ENCODE measurements at places on chromosomes 4 and X.

DNA sequence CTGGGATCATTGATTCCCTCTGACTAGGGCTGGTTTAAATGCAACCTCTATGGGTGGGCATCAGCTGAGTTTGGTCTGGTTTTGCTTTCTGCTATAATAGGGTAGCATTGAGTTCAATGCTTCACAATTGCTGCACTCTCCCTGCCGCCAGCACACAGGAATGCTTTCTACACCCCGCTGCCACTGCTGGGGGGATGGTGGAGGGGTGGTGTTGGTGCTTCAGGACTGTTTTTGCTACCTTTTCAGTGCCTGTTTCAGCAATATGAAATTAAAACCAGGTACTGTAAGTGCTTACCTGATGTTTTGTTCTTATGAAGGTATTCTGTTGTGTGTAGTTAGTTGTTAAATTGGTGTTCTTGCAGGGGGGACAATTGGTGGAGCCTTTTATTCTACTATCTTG is 67.7 kb downstream of the GNL3L start:
- ATAC-seq = no peak

DNA sequence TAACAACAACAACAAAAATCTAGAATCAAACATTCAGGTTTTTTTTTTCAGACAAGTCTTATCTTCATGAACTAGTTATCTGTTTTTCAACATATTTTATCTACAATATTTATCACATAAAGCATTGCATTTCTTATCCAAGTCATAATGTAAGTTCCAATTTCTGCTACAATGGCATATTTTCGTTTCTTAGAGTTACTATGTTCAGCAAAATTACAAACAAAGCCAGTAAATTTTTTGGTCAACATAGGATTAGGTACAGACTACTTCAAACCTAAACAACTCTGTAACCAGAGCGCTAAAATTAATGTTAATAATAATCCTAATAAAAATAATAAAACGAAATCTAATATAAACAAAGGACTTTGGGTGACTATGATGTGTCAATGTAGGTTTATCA is 165.4 kb upstream of the TACR3 start:
- ATAC-seq = no peak

DNA sequence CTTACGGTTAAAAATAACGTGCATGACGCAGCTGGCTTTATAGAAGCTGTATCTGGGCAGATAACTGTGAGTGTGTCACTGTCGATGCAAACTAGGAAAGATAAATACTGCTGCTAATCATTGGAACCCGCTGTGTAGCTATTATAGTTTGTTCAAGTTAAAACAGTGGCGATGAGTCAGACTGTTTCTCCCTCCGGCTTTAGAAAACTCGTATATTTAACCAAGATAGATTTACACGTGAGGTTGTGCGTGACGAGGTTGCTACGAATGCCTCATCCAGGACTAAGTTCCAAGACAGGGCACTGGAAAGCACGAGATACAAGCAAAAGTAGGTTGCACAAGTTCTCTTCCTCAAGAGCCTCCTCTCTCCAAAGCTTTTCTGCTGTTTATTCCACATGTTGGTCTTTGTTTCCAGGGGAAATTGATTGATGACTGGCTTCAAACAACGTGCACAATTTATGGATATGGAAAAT is 270.7 kb downstream of the FBXW7 start:
- ATAC-seq = no peak

- no peak for ATAC-seq
Measured at GRCh38 chr4:8120501-8120900, 38.1 kb downstream of the ABLIM2 start.

DNA sequence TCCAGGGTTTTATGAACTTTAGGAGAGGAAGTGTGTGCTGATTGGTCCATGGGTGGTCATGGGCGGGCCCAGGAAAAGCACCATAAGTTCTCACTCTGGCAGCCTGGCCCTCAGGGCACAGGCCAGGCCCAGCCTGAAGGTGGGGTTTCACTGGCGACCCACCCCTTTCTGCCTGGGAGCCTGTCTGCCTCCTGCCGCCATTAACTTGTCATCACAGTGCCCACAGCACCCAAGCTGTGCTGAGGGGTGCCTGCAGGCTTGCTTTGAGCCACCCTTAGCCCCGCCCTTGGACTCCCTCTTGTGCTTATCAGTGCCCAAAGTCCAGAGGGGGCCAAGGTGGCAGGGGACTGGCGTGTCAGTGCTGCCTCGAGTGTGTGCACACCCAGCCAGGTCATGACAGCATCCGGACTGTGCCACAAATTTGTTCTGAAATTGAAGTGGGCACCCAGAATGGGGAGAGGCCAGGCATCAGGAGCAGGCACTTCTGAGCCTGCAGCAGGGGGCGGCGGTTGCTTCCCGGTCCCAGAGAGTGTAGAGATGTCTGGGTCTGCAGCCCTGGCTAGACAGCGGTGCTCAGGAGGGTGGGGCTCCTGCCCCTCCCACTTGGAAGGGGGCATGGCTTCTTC is 455.6 kb downstream of the TMA16 start:
- no peak for ATAC-seq

DNA sequence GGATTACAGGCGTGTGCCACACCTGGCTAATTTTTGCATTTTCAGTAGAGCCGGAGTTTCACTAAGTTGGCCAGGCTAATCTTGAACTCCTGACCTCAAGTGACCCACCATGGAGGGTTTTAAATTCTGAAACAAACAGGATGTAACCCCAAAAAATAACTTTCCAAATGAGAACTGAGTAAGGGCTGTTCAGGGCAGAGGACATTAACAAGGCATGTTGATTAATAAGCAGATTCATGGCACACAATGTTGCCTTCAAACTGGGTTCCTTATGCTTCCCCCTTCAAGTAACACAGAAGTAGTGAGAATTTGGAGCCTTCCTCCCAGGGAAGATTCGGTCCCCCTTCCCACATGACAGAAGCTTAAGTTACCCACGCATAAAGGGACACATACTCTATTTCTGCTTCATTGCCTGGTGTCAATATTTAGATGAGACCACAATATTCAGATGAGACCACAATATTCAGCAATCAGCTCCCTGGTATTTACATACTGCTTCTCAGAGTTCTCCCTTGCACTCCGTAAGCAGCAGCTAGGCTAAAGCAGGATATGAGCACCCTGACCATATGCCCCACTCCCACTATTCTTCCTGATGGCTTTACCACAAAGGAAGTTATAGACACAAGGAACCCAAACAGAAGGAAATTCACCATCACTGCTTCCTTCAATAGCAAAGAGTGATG is 21.4 kb downstream of the GRSF1 start:
- ATAC-seq = peak; percentile 70

- ATAC-seq = peak; percentile 53
Measured at GRCh38 chrX:54891573-54891972, 29.1 kb upstream of the TRO start.

GRCh38 chrX:107025545-107025944 is 25.5 kb upstream of the MORC4 start:
- ATAC-seq = no peak

DNA sequence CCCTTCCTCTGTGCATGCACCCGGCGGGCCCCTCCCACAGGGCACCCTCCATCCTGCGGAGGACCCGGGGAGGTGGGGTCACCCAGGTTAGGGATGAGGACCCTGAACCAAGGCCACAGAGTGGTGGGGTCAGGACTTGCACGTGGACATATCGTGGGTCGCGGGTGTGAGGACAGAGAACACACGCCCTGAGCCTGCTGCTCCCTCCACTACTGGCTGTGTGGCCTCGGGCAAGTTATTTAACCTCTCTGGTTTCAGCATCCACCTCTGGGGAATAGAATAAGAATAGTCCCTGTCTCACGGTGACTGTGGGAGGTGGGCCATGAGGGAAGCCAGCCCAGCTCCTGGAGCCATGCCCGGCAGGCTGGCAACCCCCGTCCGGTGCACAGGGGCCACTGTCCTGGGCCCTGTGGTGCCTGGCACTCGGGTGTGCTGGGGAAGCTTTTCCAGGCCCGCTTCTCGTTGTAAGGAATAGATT is 5.1 kb downstream of the PSAPL1 start:
- no peak for ATAC-seq

DNA sequence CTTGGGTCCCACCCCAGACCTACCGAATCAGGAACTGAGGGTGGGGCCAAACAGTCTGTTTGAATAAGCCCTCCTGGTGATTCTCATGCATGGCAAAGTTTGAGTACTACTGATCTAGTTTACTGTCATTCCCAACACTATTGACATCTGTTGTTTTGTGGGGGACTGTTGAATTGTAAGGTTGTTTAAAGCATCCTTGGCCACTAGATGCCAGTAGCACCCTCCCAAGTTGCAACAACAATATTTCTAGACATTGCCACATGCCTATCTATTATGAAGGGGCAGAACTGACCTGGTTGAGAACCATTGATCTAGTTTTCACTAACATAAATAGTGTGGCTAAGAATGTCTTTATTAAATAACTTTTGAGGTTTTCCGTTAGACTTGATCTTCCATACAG is 15.1 kb downstream of the TAF9B start:
- no peak for ATAC-seq

GRCh38 chrX:13220916-13221315 is 98.9 kb downstream of the ATXN3L start:
- ATAC-seq = peak; percentile 12

DNA sequence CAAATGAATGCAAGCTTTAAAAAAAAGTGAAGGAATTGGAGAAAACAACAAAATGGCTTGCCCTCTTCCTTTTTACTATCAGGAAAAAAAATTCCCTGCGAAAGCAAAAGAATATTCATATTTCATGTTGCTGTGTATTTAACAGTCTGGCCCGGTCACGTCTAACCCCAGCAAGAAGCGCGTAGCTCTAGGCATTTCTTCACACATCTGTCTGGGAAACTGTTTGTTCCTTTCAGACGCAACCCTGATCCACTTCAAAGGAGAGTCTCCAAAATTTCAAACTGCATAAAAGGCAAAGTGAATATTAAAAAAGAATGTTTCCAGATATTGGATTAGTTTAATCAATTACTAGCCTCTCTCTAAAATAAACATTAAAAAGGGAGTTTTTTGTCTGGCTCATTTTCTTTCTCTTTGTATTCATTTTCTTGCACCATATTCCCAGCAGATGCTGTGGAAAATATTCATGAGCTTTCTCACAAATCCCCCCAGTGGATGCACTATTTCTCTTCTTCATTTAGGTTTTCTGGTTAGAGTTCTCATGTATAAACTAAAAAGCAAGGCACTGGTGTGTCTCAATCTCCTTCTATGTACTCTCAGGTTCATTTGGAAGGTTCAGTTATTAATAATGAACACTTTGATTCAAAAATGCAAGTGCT is 145.3 kb downstream of the MID1 start:
- no peak for ATAC-seq

DNA sequence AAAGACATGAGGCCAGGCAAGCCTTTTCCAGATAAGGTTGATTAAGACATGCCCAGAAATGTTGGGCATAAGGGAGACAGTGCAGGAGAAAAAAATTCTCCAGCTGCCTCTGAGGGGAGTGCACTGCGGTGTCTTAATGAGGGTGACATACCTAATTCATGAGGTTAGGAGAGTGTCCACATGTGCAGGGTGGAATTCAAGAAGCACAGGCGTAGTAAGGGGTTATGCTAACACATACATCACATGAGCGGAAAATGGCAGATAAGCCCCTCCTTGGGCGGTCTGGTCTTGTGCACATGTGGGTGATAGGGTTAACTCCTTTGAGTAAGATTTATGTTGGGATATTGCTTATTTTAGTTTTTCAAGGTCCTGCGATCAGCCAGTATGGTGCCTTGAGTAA is 122.4 kb downstream of the PHKA2 start:
- ATAC-seq = no peak

- no peak for ATAC-seq
Measured at GRCh38 chrX:115689931-115690330, 129.0 kb downstream of the PLS3 start.

Data from activated T-helper 17 cell treated with anti-CD3 and anti-CD28 coated beads, Interleukin-2, amount 50 U/mL, for 72 hours (primary cell).